ENCODE measurements at places on chromosomes 7 and 10.

- no peak for DNase-seq
Measured at GRCh38 chr10:124999433-125000365, 57.8 kb downstream of the ZRANB1 start.

DNA sequence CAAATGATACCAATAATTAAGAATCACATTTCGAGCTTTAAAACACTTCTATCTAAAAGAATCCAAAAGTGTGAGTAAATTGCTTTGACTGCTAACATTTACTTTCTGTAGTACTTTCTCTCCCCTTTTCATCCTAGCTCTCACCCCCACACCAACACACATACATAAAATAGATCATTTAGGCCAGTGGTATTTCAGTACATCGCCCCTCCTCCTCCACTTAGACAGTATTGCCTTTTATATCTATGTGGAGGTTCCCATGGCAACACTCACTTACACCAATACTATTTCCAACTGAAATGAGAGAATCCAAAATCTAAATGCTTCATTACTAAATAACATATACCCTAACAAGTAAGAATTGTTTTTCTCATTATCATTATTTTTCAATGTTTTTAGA lies 58.9 kb downstream of the HIBADH start:
- DNase-seq, result no peak

DNA sequence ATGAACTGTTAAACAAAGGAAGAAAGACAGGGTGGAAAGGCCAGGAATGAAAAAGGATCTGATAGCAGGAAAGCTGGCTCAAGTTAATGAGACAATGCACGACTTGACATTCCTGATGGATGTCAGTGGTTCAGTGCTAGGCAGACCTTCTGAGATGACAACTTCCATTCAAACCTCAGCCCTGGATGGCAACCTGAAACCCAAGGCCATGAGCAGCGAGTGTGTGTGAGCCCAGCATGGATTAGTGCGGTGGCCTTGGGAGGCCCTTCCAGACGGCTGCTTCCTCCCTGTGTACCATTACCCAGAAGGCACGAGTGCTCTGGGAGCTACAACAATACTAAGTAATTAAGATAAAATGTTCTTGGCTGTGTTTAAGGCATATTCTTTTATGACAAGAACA lies 18.8 kb downstream of the TRIL start:
- DNase-seq, result no peak

DNA sequence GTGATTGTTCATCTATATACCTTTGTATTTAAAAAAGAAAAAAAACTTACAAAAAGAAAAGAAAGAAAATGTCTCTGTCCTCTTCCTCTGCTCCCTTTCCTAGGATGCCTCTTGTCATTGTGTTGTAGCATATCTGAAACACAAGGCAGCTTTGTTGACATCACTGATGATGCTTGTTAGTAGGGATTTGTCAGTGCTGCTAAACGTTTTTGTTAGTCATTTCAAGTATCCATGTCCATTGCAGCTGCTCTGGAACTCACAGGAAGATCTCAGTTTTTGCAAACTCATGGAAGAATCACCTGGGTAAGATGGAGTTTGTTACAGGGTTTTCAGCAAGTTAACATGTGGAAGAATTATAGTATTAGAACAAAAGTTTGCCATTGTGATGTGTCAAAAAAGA lies 123.6 kb downstream of the CCSER2 start:
- DNase-seq, result peak; percentile 5
